ENCODE measurements at places on chromosomes 1 and 21.

DNA sequence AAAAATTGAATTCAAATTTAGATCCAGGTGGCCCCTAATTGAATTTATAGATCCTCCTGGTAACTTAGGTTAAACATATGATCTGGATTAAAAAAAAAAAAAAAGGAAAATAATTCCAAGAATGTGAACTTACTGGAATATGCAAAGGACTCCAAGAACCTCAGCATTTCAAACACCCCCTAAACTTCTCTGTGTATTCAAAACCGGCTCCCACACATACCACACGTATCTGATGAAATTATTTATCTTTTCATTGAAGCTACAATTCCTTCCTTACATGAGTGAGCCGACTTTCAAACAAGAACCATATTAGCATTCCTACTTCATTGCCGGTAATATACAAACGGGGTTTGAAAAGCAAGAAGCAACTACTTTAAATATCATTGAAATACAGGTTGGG, 61.4 kb upstream of the FMN2 start:
- DNase-seq: peak; percentile 43

GRCh38 chr1:204455063-204455830, 39.4 kb downstream of the PIK3C2B start:
- DNase-seq: no peak

- DNase-seq: no peak
Observed at GRCh38 chr21:14453339-14454015, 70.5 kb upstream of the HSPA13 start.

DNA sequence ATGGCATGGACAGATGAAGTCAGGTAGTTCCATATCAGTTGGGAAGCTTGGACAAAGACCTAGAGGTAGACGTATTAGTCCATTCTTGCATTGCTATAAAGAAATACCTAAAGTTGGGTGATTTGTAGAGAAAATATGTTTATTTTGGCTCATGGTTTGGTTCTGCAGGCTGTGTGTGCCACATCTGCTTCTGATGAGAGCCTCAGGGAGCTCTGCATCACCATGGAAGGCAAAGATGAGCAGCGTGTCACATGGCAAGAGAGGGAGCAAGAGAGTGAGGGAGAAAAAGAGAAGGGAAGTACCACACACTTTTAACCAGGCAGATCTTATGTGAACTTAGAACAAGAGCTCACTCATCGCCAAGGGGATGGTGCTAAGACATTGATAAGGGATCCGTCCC, 9.0 kb downstream of the TSACC start:
- DNase-seq: no peak

- no peak for DNase-seq
Observed at GRCh38 chr1:231612393-231613089, 14.0 kb upstream of the DISC1 start.

GRCh38 chr1:58809325-58810010, 25.6 kb upstream of the JUN start:
- peak; percentile 78 for DNase-seq

DNA sequence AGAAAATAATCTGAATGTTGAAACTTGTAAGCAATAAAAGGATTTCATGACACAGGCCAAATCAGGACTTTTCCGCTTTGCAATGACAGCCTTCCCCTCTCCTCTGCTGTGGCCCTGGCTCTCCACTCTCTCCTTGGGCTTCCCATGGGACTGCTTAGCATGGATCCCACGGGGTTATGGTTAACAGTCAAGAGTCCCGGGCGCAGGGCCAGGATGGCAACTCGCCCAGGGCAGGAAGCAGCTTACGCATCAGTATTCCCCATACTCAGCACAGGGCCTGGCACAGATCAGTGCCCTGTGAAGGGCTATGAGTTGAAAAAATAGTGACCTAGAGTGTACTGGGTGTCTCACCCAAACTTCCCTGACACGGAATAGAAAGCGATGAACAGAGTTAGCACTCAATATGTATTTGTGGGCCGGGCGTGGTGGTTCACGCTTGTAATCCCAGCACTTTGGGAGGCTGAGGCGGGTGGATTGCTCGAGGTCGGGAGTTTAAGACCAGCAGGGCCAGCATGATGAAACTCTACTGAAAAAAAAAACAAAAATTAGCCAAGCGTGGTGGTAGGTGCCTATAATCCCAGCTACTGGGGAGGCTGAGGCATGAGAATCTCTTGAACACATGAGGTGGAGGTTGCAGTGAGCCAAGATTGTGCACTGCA, 29.1 kb upstream of the GRHL3 start:
- peak; percentile 97 for DNase-seq

DNA sequence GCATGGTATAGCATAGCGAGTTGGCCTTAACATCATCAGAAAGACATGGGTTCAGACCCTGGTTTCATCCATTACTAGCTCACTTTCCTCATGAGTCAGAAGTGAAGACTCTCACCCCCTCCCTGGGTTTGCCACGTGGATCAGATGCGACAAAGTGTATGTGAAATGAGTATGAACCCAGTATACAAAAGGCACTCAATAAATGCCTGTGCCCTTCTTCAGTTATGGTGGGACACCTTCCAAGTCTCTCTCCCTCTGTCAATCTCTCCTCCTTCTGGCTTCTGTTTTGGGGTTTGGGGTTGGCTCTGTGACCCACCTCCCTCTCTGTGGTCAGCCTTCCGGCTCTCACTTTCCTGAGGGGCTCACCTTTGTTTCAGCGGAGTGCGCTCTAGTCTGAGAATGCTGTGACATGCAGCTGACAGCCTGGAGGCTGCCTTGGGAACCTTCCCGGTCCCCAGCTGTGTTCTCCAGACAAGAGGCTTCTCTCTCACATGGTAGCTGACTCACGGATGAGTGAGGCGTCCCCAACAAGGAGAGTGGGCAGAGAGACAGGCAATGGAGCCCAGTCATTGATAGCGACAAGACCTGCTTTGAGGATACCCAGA, 155.0 kb upstream of the EDN2 start:
- peak; percentile 61 for DNase-seq

- DNase-seq: no peak
Observed at GRCh38 chr1:40895601-40896000, 33.4 kb upstream of the CITED4 start.

GRCh38 chr1:78779831-78780230, 130.2 kb downstream of the IFI44 start:
- no peak for DNase-seq

DNA sequence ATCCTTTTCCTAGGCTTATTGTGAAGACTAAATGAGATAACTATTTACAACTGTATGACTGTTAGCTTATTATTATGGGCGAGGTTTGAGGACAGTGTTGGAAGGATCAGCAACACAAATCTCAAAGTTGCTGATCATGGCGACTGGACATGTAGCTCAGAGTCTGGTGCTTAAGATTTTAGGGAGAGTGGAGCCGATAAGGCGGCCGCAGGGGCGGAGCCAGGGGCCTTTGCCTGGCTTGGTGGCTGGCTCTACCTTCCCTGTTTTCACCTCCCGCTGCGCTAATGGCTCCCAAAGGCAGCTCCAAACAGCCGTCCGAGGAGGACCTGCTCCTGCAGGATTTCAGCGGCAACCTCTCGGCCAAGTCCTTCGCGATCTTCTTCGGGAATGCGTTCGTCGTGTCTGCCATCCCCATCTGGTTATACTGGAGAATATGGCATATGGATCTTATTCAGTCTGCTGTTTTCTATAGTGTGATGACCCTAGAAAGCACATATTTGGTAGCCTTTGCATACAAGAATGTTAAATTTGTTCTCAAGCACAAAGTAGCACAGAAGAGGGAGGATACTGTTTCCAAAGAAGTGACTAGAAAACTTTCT, 45.5 kb downstream of the GIPC2 start:
- DNase-seq: no peak

Data from fibroblast of villous mesenchyme (primary cell).